ENCODE measurements at places on chromosomes 4 and X.

DNA sequence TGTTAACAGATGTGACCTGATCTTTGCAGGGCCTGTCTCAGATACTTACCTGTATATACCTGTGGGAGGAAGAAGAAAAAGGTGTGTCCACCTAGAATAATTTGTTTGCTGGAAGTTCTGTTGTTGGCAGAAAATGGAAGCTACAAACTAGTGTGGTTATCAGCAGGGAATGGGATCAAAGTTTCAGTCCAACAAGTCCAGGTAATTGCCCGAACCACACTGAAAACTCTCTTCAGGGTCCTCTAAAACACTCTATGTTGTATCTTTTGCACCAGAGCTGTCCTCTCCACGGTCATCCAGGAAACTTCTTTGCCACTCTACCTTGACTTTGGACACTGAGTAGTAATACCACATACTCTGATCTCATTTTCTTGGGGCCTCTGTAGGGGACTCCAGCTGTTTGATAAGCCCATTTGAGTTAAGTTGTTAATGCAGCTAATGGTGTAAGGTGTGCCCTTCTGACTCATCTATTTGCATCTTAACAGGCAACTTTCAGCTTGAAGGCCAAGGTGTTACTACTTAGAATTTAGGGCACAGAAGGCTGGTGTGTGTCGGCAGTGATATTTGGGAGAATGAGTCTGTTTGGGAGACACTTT lies 38.7 kb upstream of the GATB start:
- DNase-seq, result no peak

DNA sequence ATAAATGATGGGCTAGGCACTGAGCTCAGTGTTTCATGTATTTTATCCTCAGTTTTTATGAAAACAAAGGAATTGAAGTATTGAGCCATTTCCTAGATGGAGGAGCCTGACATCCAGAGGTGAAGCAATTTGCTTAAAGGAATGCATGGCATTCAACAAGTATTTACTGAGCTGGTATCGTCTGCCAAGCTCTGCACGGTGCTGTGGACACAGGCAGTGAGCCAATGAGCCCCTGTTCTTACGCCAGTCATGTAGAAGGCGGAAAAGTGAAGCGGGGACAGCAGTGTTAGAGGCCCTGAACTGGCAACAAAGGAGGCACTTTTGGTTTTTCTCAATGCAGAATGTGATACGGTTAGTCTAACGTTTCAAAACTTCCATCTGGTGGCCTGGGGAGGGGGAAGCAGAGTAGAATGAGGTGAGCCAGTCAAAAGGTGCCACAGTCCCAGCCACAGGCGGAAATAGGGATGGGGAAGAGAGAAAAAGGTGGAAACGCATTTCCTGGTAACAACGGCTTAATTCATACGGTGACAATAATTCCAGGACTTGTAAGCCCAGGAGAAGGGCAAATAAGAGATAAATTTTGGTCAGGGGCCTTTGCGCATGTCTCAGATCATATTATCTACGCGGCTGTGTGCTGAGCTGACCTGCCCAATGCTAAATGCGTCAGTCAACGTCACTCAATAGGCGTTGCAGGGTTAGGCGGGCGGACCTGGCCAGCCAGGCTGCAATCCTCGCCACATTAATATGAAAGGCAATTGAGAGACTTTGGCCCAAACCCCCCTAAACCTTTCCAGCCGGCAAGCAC lies 133.9 kb downstream of the AFAP1 start:
- DNase-seq, result no peak

DNA sequence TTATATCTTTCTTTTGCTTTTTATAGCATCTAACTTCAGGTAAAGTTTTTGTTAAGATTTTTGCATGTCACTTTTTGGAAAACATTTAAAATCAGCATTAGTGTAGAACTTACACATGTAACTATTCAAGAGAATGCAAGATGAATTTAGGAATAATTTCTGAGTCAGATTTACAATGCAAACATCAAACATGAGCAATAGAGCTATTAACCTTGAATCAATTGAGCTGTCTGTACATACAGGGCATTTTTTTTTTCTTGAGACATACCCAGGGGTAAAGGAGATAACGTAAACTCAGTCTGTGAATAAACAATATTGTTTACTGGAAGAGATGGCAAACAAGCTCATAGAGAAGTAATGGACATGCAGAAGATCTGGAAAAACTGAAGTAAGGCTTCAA lies 311.5 kb downstream of the IL1RAPL2 start:
- DNase-seq, result no peak

GRCh38 chr4:98625920-98626319 lies 32.5 kb downstream of the TSPAN5 start:
- no peak for DNase-seq

DNA sequence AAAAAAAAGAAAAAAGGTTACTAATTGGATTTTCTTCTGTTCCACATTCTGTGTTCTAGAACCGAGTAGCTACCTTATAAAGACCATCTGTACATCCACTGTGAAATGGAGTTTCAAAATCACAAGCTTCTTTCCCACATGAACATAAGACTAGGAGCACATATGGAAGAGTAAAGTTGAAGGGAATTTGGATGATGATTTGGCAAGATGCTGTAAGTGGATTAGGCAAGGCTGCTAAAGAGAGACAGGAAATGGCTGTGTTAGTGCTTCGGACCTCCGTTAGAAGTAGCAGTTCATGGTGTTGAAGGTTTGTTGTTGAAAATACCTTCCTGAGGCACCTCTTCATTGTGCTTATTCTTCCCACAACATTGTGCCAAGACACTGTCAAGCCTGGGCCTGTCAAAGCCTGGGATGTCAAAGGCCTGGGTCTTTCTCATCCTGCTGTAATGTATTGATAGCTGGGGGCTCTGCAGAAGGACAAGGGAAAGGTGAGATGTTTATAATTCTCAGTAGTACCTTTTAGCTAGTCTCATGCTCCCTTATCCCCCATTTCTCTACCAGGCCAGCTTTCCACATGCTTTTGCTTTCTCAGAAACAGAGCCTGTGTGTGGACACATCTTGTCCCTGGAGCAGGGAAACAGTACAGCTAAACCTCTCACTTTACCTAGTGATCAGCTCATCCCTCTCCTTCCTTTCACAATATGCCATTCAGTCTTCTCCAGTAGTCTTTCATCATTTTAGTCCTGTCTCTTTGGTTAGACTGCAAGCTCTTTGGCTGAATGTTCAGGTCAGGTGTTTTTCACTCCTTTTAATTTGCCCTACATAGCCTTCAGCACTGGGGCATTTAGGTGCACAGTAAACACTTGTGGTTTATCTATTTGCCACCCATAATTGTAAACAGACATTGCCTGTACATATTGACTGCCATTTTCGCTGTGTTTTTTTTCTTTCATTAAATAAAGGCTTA lies 37.9 kb upstream of the CYP2U1 start:
- no peak for DNase-seq

- DNase-seq, result no peak
These were observed 98.6 kb upstream of the ATXN3L start for GRCh38 chrX:13418126-13419097.

GRCh38 chr4:40121515-40121914 lies 64.9 kb downstream of the N4BP2 start:
- no peak for DNase-seq

GRCh38 chr4:5887361-5888221 lies 5.3 kb downstream of the CRMP1 start:
- no peak for DNase-seq

- DNase-seq, result no peak
These were observed 34.9 kb downstream of the GYG2 start for GRCh38 chrX:2863646-2864045.

GRCh38 chrX:21735038-21735767 lies 22.7 kb downstream of the SMPX start:
- DNase-seq, result no peak

DNA sequence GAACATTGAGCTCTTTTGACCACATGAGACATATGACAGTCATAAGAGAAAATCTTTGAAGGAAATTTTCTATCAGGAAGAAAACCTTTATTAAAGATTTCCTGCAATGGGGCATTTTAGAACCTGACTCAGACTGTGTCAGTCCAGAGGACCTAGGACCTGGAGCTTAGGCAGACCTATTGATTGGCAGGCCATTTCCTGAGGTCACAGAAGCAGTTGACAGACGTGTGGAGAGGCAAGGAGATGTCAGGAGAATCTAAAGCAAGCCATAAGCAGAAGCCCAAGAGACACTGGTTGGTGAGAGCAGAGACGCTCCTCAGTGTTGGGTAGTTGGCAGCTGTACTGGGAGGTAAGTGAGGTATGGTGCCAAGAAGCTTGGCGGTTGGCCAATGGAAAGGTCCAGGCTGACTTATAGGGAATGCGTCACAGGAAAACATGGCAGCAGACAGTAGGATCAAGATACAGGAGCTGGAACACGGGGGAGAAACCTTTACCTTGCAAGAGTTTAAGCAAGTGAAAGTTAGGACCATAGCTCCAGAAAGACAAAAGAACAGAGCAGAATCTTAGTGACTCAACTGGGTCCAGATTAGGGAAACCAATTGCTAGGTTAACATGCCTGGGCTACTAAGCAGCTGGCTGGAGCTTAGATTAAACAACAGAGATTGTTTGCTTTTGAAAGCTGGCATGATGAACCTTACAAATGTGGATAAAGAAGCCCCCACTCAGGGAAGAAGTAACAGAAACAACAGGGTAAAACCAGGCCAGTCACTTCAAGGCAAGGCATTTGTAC lies 18.6 kb downstream of the PALLD start:
- no peak for DNase-seq

GRCh38 chrX:150983521-150984168 lies 510 bp downstream of the HMGB3 start:
- DNase-seq, result no peak
